MCF 10A (cell line): ENCODE measurements at places on chromosomes 2 and 18. TPM values are rescaled to one million over a fixed set of nuclear protein-coding genes. Genes with fewer than 3 reads are reported as not detected.

CFAP221 gene
- not detected in 2 replicates for total RNA-seq

ERCC3 gene
- total RNA-seq = 34.9 and 38.2 TPM in 2 replicates

SCYGR5 gene
- not detected in 2 replicates for total RNA-seq

DLGAP1 gene
- not detected in 2 replicates for total RNA-seq

TRIM54 gene
- not detected in 2 replicates for total RNA-seq

TYMS gene
- 22.4 and 57.0 TPM in 2 replicates for total RNA-seq

KIF3C gene
- total RNA-seq = 0.91 and 2.0 TPM in 2 replicates

POMC gene
- total RNA-seq = not detected in 2 replicates
